IMR-90 (cell line): ENCODE measurements at places on chromosomes 12 and 14. TPM values are rescaled to one million over a fixed set of nuclear protein-coding genes. Genes with fewer than 3 reads are reported as not detected.

Gene OR4E2
- total RNA-seq, result not detected in 2 replicates

Gene INSM2
- total RNA-seq, result not detected in 2 replicates

Gene PPP4R4
- 0.36 and 0.56 TPM in 2 replicates for total RNA-seq

Gene LYZ
- total RNA-seq, result not detected in 2 replicates

Gene TMEM132C
- total RNA-seq, result not detected in 2 replicates

Gene KIF5A
- under 0.01 and 0.18 TPM in 2 replicates for total RNA-seq

Gene TMEM260
- 11.5 and 13.3 TPM in 2 replicates for total RNA-seq

Gene ENDOU
- under 0.01 TPM in 2 replicates for total RNA-seq

Gene TAS2R10
- total RNA-seq, result 0.36 and 1.1 TPM in 2 replicates

Gene HOXC12
- not detected in 2 replicates for total RNA-seq

Gene PIWIL1
- total RNA-seq, result not detected in 2 replicates

Gene TAS2R42
- not detected in 2 replicates for total RNA-seq

Gene HIP1R
- total RNA-seq, result 9.7 and 13.8 TPM in 2 replicates

Gene ZFHX2
- total RNA-seq, result under 0.01 and 0.18 TPM in 2 replicates

Gene CINP
- 41.9 and 55.3 TPM in 2 replicates for total RNA-seq
